ENCODE measurements at places on chromosomes 7 and 10. TPM values are rescaled to one million over a fixed set of nuclear protein-coding genes. Genes with fewer than 3 reads are reported as not detected.

Gene RAB19
- total RNA-seq = not detected

Gene CDNF
- total RNA-seq = 1.9 TPM

Gene RBM28
- total RNA-seq = 42.7 TPM

Gene HMX2
- total RNA-seq = not detected

Gene OR2A12
- total RNA-seq = not detected

Gene SLC13A4
- total RNA-seq = 1.1 TPM

Gene UTF1
- total RNA-seq = not detected

Gene RBP4
- total RNA-seq = 17.5 TPM
